ENCODE measurements at places on chromosomes 16 and 17.
A peak's percentile ranks its signal among the peaks of the same experiment; 100 is the strongest.

GRCh38 chr17:80367503-80367902 lies 47.5 kb upstream of the ENDOV start:
- DNase-seq: no peak

DNA sequence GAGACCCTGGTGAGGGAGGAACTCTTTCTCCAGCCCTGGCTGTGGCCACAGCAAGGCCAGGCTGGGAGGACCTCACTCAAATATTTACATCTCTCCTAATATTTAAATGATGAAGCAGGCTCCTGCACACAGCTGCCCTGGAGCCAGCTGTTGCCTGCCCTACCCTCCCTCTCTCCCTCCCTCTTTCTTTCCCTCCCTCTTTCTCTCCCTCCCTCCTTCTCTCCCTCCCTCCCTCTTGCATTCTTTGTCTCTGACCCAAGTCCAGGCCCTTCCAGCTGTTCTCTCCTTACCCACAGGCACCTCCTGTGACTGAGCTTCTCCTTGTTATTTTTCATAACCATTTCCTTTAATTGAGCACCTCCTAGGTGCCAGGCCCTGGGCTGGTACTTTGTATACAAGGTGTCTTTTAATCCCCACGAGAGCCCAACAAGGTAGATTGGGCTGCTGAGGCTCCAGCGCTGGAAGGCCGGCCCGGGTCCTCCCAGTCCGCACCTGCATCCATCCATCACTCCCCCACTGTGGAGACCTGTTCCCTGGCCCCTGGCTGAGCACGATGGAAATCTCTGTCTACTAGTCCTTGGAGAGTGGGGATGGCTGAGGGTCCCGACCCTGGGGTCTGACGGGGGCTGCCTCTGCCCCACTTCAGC lies 242.3 kb downstream of the SEC14L1 start:
- DNase-seq: no peak

DNA sequence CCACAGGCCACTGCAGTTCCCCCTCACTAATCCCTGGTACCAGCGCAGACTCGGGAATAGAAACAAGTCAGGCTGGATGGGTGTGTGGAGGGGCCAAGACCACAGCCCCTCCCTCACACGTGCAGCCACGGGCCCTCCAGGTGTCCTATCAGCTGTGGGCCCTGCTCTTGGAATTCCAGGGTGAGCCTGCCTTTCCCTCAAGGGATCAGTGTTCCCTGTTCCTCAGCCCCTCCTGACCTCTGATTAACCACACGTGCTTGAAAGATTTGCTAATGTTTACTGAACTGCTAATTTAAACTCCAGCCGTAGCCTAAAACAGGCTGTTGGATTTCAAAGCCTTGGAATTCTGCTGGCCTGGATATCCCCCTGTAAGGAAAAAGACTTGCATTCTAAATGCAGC lies 146.4 kb downstream of the SOCS1 start:
- DNase-seq: no peak

DNA sequence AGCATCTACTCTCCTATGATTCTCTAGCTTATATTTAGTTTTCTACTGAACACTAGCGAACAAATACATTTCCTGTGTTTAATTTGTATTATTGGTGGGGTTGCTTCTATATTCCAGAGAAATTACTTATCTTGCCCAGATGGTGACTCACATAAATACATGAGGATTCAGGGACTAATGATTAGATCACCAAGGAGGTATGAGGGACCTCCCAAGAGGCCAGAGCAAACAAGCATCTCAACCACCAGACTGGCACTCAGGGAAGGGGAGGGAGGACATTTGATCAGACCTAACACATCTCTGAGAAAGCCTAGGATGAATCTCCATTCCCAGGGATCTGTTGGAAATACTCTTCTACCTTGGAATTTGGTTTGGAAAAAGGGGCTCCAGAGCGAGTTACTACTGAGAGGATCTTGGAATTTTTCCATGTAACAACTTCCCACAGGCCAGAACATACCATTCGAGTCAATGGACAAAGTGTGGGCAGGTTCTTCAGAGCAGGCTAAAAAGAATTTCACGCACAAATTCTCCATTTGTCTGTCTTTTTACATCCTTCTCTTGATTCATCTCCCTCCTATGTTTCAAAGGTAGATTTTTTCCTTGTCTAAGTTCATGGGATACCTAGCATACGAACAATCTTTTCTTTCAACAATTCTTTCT lies 262.6 kb upstream of the MYOCD start:
- no peak for DNase-seq

DNA sequence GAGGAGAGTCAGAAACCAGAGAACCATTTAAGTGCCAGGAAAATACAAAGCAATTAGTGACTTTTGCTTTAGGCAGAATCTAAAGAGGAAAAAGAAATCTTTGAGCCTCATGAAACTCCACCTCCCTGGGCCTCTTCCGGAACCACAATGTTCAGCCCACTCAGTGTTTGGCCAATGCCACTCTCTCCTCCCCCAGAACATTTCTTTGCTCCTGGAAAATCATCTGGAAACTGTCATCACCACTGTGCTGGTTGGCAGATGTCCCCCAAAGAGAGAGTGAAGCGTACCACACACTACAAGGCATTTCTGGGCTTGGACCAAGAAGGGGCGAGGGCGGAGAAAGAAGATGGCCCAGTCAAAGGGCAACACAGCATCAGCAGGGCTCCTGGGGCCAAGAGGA lies 7.1 kb upstream of the SOX9 start:
- DNase-seq: no peak

DNA sequence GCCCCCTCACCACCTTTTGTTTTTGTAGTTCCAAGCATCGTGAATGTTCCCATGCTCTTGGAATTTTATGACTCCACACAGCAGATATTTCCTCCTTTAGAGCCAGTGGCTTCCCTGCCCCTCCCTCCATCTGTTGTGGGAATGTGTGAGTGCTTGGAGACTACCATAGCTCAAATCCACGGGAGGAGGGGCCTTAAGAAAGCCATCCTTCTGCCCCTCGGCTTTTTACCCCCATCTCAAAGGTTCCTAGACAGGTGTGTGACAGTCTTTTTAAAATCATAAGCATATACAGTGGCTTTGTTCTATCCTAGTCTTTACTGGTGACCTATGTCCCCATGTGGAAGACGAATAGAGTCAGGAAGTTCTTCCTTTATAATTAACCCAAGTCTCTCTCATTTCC lies 47.2 kb downstream of the YPEL2 start:
- DNase-seq: no peak

DNA sequence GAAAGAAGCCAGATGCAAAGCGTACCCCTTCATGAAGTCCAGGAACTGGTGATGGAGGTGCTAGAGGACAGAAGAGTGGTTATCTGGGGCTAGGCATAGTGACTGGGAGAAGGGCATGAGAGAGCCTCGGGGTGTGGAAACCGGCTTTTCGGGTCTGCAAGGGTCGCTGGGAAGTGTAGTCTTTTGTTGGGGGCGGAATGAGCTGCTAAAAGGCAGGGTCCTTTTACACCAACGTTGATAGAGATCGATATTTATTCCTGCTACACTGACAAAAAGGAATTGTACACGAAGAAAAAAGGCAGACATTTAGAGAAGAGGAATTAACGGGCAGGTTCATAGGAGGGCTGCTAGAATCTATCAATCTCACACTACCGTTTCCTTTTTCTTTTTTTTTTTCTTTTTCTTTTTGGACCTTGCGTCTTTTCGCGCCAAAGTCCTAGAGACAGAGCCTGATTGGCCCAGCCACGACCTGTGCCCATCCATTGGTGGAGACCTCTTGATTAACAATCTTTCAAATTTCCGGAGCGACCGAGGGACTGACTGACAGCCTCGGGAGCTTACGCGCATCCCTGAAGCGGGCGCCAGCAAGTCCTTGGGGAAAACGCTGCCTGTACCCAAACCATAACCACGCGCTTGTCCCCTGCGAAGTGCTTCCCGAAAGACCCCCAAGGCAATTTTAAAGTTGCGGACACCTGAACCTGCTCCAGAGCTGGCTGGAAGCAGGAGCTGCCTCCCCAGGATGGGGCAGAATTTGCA lies 27.7 kb upstream of the DHRS7B start:
- DNase-seq: peak; percentile 63

- peak; percentile 30 for DNase-seq
These were observed at the start of gene RIPOR1 for GRCh38 chr16:67528222-67528869. Gene RIPOR1 (plus strand): TSS chr16:67528829. CDS start chr16:67538447, 9,618 bp downstream.

DNA sequence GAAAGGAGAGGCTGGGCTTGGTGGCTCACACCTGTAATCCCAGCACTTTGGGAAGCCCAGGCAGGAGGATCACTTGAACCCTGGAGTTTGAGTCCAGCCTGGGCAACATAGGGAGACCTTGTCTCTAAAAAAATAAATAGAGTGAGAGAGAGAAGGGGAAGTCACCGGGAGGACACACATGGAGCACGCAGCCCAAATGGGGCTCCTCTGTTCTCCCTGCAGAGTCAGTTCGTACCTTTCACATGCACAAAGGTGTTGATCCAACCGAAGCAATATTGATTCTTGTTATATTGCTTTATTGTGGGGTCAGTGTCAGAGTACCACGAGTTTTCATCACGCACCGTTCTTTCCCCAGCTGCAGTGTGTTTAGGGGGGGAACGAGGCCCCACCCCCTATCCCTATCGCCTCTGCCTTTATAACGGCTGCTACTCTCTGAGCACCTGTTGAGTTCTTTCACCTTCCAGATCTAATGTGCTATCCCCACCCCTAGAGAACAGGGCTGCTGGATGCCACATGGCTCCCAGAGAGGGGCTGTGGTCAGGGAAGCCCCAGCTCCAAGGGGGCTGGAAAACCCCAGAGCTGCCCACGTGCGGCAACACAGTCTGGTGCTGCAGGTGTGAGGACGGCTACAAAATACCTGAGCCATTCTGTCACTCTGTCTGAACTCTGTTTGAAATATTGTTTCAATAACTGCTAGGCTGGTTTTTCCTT lies 1.0 kb upstream of the TMEM235 start:
- no peak for DNase-seq

- no peak for DNase-seq
These were observed 95.9 kb downstream of the ABCC1 start for GRCh38 chr16:16045296-16045695.

- no peak for DNase-seq
These were observed 7.5 kb upstream of the JUP start for GRCh38 chr17:41793784-41794539.

GRCh38 chr16:29696881-29697331 lies 17.9 kb downstream of the QPRT start:
- no peak for DNase-seq

DNA sequence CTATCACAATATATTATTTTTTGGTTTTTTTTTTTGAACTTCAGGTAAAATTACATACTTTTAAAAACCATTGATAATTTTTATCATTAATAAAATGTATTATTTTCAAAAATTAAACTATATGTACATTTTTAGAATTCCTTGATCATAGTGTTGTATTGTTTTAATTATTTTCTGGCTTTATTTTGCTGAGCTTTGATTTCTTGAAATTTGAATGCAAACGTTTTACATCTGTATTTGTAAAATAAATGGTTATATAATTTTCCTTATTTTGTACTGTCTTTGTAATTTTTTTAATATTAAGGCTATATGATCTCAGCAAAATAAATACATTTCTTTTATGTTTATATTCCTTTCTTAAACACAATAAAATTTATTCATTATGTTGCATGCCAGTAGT lies 125.6 kb downstream of the KIF2B start:
- no peak for DNase-seq

GRCh38 chr17:50544516-50544915 lies 2.5 kb upstream of the SPATA20 start:
- DNase-seq: no peak

GRCh38 chr17:50046179-50046578 lies 9.7 kb upstream of the ITGA3 start:
- no peak for DNase-seq

DNA sequence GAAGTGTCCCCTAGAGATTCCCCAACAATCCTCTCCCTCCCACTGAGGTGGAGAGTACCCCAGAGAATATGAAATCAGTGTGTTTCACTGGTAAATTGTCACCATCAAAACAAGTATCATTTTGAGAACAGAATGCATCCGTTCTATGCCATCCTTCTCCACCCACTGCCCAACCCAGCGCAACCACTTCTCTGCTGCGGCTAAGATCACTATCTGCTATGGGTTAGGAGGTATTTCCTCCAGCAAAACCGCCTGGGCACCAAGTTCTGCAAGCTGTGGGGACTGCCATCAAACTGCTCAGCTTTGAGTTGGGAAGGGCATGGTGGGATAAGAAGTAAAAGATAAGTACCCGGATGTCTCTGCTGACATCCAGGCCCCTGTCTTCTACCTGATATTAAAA lies 24.4 kb downstream of the CNTNAP1 start:
- peak; percentile 48 for DNase-seq

- DNase-seq: no peak
These were observed 22.3 kb downstream of the MAP3K14 start for GRCh38 chr17:45294506-45294905.

GRCh38 chr17:4143563-4144421 lies 795 bp downstream of the CYB5D2 start:
- peak; percentile 89 for DNase-seq

DNA sequence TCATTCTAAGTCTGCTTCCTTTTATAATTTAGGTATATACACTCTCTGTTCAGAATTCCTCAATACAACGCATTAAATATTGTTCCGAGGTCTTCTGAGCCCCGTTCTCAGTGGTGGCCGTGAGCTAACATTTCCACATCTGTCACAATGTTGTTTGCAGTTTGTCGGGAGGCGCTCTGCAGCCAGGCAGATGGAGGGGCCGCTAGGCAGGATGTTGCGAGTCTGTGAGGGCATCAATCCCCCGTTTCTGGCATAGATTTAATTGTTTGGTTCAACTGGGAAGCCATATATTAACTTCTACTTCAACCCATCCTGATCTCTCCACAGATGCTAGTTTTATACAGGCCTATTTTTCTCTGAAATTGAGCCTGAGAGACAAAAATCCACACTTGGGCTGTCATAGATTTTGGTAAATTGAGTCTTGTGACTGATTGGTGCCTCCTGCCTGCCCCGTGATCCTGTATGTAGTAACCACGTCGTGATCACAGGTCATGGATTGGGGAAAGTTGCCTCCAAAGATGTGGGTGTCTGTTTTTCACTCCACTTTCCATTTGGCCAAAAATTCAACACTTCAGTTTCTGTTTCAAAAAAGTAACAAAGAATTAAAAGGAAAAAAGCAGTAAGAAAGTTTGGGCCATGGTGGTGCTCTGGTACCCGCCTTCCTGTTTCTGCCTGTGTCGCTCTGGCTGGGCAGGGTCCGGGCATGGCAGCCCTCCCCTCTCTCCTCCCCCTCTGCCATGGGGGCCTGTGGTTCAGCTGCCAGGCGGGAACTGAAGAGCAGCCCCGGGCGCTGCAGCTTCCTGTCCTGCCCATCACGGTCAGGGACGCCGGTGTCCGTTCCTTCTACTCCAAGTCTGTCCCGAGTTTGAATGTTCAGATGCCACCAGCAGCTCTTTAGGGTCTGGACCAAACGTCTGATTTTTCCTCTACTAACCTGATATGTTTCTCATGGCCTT lies 41.5 kb downstream of the RPTOR start:
- no peak for DNase-seq

GRCh38 chr17:48593840-48594537 lies 410 bp upstream of the HOXB5 start:
- DNase-seq: peak; percentile 80

GRCh38 chr16:1167276-1168107 lies 14.6 kb downstream of the CACNA1H start:
- no peak for DNase-seq

- DNase-seq: peak; percentile 75
These were observed 3.6 kb upstream of the WDR81 start for GRCh38 chr17:1720856-1721386.

Data from CD4-positive, alpha-beta T cell treated with Interleukin-15 for 4 hours (primary cell).